ENCODE measurements at places on chromosomes 7 and 10.

DNA sequence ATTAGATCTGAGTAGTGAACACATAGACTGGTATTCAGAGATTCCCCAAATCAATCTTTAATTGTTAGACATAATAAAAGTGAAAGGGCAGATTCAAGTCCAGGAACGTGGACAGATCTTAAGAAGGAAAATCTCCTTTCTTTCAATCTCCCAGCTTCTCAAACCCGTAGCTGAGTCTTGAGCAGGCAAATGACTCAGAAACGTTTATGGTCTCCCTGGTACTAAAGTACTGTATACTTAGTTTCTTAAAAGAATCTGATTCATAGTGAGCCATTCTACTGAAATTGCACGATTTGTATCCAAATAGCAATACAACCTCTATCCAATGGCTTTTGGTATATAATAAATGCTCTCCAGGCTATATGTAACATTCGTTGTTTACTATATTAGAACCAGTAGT is 140.4 kb upstream of the RHEB start:
- no peak for DNase-seq

DNA sequence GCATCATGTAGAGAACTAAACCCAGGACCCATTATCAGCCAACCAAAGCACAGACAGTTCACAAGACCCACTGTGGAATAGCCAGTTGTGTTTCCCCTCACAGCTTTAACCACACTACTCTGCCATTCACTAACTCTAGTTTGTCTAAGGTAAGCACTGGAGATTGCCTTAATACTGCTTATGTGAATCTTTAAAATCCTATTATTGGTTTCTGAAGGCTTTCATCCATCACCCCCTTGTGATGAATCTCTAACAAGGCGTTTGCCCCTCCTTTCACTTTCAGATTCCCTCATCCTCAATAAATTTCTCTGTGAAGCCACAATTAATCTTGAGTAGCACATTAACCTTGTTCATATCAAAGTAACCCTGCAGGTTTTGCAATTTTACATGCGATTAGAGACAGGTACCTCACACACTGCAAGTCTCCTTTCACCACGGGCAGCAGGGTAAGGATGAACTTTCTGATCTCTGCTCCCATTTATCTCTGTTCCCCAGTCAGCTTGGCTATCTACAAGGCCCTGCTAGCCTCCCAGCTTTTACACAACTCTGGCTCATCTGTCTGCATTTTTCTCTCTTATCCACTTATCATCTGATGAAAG is 785.6 kb downstream of the REEP3 start:
- no peak for DNase-seq

- DNase-seq: no peak
Measured at GRCh38 chr10:8531116-8531515, 476.6 kb downstream of the GATA3 start.

GRCh38 chr10:17227367-17228090 is 512 bp upstream of the VIM start:
- no peak for DNase-seq

- DNase-seq: no peak
Measured at GRCh38 chr7:80318081-80318480, 183.4 kb downstream of the GNAI1 start.

DNA sequence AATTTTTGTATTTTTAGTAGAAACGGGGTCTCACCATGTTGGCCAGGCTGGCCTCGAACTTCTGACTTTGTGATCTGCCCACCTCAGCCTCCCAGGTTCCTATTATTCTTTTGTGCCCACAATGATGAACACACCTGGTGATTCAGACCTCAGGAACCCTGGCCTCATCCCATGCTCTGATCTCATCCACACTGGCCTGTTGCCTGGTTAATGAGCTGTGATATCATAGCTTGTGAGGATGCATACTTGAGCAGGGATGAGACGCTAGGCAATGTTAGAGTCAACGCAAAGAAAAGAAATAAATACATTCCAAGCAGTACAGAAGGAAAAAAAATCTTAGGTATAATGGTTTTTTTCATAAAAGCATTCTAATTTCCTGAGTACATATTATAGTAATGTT is 82.4 kb upstream of the RNF32 start:
- DNase-seq: no peak

GRCh38 chr7:7014827-7015595 is 167.3 kb upstream of the C1GALT1 start:
- DNase-seq: no peak

- no peak for DNase-seq
Measured at GRCh38 chr7:31476941-31477677, 36.8 kb upstream of the ITPRID1 start.

Measured in omental fat pad (tissue), 4 donors.